ENCODE measurements at places on chromosomes 2 and 18. TPM values are rescaled to one million over a fixed set of nuclear protein-coding genes. Genes with fewer than 3 reads are reported as not detected.

- H3K36me3 ChIP-seq, result no peaks in the 10 kb centered on the region
- H3K27ac ChIP-seq, result no peak overlapping the region
- H3K27me3 ChIP-seq, result no peaks in the 10 kb centered on the region
- no peak overlapping the region for H3K4me3 ChIP-seq
- DNase-seq, result no peak
Measured at GRCh38 chr2:929011-929735, 21.5 kb upstream of the SNTG2 start.

Gene RGPD3
- 0.24 TPM for total RNA-seq

- DNase-seq, result no peak
- H3K36me3 ChIP-seq, result no peaks in the 10 kb centered on the region
- no peak overlapping the region for H3K27ac ChIP-seq
- no peaks in the 10 kb centered on the region for H3K27me3 ChIP-seq
- H3K4me3 ChIP-seq, result no peak overlapping the region
Measured at GRCh38 chr18:48848641-48849143, 102.1 kb downstream of the SMAD7 start.

- no peaks in the 10 kb centered on the region for H3K36me3 ChIP-seq
- H3K27ac ChIP-seq, result no peak overlapping the region
- H3K27me3 ChIP-seq, result no peaks in the 10 kb centered on the region
- H3K4me1 ChIP-seq, result no peaks in the 10 kb centered on the region
- H3K4me3 ChIP-seq, result no peak overlapping the region
- no peak for DNase-seq
Measured at GRCh38 chr18:28036488-28036887, 140.4 kb downstream of the CDH2 start.

GRCh38 chr2:108629417-108629816, 89.9 kb upstream of the RANBP2 start:
- peaks cover 6% of the 10 kb centered on the region for H3K36me3 ChIP-seq
- DNase-seq, result no peak
- peak overlapping the region; percentile 90 for H3K27ac ChIP-seq

DNA sequence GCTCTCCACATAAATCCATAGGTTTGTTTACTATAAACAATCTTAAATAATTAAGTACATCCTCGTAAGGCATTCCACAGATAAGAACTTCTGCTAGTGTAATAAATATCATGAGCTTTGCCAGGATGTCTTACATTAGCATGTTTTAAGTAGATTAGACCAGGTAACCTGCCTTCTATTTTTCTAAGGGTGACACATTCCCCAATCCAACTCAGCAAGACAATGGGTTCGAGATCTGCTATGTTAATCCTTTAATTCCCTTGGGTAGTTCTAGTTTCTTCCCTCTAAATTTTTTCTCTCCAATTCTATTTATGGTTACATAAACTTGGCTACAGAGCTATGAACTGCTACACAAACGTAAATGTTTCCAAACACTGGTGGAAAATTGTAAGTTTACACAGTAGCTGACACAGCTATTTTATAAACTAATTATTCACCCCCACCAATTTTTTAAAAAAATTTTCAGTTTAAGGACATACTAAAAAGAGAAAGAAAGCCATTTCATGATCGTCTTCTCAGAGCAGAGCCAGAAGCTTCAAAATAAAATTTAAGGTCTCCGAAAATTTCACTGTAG, 386.5 kb upstream of the SLC39A10 start:
- no peak for DNase-seq
- no peaks in the 10 kb centered on the region for H3K27me3 ChIP-seq
- H3K4me1 ChIP-seq, result no peaks in the 10 kb centered on the region
